T47D (cell line): ENCODE measurements at places on chromosomes 12 and 14.

- no peak for DNase-seq
Observed at GRCh38 chr12:100254876-100255275, 12.0 kb downstream of the DEPDC4 start.

DNA sequence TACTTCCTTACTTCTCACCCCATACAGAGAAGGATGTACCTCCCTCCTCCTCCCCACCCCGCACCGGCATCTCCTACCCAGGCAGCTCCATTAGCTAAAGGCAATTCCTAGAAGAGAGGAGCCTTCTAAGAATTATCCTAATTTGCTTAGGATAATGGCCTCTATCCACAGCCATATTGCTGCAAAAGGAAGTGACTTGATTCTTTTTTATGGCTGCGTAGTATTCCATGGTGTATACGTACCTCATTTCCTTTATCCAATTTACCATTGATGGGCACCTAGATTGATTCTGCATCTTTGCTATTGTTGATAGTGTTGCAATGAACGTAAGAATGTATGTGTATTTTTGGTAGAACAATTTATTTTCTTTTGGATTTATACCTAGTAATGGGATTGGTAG, 189.7 kb downstream of the PCNX1 start:
- DNase-seq, result no peak

DNA sequence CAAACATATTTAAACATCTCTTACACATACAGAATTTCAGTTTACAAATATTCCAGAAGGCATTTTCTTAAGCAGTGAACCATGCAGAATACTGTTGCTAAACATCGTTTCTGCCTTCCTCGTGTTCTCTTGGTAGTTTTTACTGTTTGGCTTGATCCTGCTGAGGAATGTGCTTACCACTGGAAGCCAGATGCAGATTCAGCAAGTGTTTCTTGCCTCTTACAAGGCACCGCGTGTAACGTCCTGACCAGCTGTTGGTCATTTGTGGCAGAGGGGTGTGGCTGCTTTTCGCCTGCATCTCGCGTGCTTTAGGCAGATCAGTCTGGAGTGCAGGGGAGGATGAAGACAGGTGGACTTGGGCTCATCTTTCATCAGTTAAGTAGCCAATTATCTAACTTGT, 12.4 kb downstream of the EIF2B1 start:
- no peak for DNase-seq

DNA sequence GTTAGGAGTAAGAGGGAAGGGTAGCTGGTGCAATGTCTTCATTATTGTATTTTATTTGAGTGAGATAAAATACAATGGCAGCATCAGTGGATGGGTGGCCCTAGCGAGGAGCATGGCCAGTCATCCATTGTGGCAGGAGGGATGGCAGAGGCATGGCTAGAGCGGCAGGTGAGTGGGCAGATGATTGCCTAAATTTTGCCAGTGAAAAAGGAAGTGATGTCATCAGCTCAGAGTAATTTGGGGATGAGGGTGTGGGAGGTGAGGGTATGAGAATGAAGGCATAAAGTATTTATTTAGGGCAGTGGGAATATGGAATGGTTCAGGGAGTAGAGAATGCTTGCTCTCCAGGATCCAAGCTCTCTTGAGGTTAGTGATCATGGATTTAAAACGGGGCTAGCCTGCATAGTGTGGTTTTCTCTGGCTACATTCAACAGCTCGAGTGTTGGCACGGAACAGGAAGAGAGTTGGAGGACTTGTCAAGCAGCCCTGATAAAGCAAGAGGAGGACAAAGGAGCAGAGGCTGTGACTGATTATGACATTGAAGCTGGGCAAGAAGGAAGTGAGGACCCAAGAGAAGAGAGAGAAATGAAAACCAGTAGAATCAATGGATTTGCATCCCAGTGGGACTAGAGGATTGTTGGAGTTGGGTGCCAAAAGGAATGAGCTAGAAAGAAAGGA, 18.7 kb upstream of the SERPINA6 start:
- no peak for DNase-seq

DNA sequence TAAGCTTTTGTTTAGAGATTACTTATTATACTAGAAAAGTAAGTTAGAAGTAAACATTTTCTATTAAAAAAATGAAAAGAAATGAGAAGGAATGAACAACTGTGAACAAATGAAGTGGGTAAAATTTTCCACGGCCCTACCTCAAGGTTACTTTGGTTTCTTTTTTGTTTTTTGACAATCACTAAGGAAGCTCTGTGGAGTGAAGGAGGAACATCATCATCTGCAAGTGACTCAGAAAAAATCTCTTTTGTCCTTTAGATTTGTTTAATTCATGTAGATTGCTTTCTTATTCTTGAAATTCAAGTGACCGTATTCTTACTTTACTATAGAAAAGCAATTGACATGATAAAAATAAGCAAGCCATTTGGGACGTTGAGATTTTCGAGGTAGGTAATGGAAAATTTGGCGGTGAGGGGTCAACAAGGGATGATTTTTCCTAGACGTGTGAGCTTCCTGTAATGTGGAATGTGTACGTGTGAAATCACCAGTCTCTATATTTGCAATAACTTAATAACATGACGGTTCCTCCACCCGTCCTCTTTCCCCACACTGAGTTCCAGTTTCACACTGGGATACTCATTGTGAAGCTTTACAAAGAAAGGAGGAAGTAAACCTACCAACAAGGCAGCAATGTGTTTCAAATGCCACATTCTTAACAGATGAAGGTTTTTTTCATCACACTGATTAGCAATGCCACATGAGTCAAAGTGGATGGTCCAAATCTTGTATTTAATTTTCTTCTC, 62.3 kb upstream of the EGLN3 start:
- no peak for DNase-seq

GRCh38 chr14:21860172-21860571, 186.6 kb upstream of the OR4E1 start:
- no peak for DNase-seq

DNA sequence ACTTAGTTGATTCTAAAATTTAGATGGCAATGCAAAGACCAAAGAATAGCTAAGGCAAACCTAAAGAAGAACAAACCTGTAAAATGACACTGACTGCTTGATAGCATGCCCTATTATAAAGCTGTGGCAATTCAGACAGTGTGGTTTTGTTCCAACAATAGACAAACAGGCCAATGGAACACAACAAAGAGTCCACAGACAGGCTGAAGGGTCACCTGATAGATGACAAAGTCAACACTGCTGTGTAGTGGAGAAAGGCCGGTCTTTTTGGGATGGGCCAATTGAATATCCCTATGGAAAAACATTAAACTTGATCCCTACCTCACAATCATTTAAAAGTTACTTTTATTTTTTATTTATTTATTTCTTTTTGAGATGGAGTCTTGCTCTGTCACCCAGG, 33.8 kb upstream of the SLC25A3 start:
- no peak for DNase-seq
